Islet precursor cell (in vitro differentiated cells): ENCODE measurements at places on chromosomes 2 and 18.

DNA sequence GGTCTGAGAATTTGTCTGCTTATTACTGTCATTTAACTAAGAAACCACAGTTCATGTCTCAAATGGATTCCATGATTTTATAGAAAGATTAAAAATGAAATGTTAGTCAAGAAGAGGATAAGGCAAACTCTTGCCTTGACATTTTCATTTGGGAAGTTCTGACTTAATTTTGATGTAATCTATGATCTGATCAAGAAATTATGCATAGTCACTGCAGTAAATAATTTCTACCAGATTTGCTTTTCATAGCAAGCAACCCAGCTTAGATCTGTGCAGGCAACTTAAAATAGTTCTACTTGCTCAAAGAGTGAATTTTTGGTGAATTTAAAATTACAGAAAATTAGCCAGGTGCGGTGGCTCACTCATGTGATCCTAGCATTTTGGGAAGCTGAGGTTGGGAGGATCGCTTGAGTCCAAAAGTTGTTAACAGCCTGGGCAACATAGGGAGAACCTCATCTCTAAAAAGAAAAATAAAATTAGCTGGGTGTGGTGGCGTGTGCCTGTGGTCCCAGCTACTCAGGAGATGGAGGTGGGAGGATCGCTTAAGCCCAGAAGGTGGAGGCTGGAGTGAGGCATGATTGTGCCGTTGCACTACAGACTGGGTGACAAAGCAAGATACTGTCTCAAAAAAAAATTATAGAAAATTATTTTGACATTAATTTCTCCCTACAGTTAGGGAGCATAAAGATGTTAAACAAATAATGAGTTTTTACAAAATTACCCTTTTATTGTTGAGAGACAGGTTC, 158.7 kb upstream of the MYO3B start:
- DNase-seq: no peak

- peak; percentile 97 for DNase-seq
Observed at GRCh38 chr18:23719634-23720201, 30.5 kb downstream of the LAMA3 start.

DNA sequence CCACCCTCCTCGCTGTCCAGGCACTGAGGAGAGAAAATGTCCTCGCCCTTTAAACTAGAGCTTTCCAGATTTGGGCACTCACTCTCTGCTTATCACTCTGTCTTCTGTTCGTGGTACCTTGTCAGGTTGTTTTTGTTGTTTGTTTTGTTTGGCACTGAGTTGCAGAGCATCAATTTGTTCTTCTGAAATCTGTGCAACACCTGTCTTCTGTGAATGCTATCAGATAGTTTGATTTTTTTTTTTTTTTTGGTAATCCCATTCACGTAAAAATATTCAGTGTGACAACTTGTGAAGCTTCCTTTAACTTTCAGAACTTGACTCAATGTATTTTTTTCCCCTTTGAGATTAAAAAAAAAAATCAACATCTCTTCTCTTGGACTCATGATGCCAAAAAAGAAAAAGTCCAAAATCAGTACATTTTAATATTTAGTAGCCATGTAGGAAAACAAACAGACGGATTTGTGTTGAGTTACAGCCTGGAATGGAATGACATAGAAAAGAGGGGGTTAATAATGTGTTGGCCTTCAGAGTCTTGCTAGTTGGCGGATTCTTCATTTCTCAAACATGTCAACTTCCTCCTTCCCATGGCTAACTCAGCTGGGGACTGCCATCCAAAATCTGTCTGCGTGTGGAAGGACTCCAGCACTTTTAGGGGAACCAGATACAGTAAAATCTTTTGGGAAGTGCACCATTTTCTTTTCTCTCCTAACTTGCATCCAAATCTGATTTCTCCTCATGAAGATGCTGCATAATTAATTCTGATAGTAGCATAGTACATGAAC, 1.6 kb downstream of the TMEM178A start:
- DNase-seq: no peak

DNA sequence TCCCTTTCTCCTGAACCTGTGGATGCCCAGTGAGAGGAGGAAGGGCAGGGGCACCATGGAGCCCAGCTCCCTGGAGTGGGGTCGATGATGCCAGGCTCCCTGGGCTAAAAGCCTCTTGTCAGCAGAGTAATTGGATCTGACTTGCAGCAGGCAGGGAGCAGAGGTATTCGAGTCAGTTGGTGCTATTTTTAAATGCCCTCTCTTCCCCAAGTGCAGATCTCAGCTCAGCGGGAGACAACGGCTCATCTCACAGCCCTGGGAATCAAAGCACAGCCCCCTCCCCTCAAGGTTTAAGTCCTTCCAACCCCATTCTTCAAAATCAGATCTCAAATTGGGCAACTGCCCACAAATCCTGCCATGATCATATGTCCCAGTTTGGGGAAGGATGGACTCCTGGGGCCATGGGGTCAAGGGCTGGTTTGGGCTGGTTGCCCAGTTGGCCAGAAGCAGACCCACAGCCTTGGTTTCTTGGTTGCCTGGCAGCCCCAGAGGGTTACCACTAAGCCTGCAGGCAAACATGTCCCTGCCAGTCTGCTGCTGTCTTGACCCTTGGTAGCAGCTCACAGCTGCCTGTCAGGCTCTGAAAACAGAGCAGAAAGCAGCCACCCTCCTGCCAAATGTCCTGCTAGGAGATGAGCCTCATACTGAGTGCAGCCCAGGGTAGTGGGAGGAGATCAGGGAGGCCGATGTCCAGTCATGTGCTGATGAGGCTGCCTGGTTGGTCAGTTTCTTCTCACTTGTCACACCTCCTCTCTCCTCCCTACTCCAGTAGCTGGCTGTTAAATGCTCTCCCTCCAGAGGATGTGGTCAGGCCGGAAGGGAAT, 244.9 kb downstream of the LOXHD1 start:
- DNase-seq: peak; percentile 66

DNA sequence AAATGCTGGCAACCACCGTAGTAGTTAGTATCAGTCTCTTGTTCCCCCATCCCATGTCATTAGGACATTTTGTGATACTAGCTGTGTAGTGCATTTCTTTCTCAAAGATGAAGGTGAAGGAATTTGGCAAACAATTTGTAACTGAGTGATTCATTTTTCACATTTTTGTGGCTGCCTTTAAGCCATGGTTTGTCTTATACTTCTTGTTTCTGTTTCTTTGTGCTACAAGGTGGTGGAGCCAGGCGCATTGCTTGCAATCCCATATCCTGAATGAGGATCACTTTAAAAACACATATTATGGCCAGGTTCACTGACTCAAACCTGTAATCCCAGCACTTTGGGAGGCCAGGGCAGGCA, 40.6 kb downstream of the GPD2 start:
- no peak for DNase-seq

- no peak for DNase-seq
Observed at GRCh38 chr2:203673933-203674332, 32.5 kb upstream of the CD28 start.

DNA sequence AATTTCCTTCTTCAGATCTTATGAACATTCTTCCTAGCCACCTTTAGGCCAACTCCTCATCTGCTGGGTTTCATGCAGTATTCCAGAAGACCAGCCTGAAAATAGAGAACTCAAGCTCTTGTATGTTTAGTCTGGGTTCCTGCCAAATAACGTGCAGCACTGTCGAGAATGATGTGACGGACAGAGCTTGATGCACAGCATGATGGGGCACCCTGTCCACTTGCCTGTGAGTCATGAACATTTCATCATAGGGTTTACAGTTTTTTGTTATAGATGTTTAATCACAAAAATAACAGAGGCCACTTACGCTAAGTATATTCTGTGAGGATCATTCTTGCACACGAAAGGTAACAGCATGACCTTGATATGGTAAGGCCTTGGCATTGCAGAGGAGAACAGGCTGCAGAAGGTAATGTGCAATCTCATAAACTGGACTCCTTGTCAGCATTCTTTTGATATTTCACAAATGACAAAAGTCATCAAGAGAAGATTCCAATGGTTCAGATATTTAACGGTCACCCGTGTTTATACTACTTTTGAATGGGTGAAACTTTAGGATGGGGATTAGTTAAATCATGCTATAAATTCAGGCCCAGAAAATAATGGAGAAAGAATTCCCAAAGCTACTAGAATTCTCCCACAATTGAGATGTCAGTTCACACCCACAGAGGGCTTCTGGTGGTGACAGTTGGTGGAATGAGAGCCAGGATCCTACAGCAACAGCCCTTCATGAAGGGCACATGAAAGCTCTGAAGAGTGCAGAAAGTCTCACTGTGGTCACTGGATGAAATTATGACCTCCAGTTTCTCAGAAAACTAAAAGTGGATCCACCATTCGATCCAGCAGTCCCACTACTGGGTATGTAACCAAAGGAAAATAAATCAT, 396.1 kb upstream of the RAB12 start:
- no peak for DNase-seq

GRCh38 chr2:113064281-113064680, 3.5 kb upstream of the IL1F10 start:
- DNase-seq: peak; percentile 18

DNA sequence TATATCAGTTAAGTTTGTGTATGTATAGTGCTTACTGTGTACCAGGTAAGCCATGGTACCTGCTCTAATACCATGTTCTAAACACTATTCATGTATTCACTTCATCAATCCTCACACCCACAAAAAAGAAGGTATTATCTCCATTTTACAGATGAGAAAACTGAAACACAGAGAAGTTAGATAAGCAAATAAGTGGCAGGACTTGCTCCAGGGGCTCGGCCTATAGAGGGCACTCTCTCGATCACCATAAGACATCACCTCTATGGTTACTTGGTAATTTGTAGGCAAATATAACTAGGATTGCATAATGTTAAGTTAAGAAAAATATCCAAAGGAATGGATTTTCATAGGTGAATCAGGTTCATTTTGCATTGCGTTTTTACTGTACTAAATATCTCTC, 118.1 kb upstream of the FN1 start:
- DNase-seq: no peak

- DNase-seq: peak; percentile 72
Observed at GRCh38 chr18:36828157-36828629, 609 bp downstream of the TPGS2 start.

GRCh38 chr2:45836740-45837139, 185.3 kb downstream of the PRKCE start:
- DNase-seq: no peak

DNA sequence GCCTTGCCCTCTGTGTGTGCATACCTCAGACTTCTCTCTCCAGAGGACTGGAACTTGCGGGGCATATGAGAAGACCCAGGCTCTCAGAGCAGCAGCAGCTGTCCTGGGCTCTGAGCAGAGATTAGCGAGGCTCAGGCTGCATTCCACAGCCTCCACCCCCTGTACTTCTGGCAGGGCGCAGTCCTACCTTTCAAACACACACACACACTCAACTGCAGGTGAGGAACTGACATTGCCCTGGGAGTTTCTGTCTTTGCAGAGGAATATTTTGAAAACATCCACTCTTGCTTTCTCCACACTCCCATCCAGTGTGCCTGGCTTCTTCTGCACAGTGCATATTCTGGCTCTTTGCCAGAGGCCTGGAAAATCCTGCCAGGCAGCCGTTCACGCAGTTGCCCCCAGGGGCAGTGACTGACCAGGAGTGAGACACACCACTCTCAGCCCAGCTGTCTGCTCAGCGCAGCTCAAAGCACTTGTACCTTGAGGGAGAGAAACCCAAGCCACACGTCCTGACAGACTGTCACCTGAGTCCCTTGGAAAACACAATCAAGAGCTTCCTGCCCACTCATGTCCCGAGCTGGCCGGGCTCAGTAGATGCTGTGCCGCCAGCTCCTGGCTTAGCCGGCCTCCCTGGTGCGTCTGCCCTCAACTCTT, 460.8 kb downstream of the RNF144A start:
- DNase-seq: peak; percentile 91

GRCh38 chr18:3645384-3646156, 195.6 kb downstream of the TGIF1 start:
- DNase-seq: no peak

DNA sequence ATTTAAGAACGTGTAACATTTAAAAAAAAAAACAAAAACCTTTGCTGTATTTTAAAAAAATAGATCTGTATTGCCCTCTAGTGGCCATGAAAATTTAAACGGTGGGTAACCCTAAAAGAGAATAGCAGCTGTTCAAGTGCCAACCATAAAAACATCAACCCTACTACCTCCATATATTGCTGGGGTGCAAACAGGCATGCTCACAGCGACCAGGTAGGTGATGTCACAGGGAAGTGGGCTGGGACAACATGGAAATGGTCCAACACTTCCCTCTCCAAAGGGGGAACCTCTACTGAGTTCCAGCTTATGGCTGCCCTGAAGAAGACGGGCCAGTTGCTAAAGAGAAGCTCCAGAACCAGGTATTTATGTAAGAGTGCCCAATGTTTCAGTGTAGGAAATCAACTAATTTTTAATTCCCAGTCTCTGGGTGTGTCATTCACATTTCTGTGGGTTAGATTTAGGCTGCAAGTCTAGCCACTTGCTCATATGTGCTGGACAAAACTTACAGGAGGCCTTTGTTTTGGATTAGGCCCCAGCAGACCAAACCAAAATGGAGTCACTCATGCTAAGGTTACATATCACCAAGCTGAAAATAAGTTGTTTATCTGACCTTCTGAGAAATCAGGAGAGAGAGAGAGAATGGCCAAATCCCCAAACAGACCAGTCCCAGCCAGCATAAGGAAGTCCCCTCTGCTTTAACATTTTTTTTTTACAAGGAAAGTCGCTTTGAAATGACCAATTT, 54.5 kb downstream of the SKA1 start:
- no peak for DNase-seq

GRCh38 chr2:23585273-23586170, 200.5 kb downstream of the KLHL29 start:
- no peak for DNase-seq

DNA sequence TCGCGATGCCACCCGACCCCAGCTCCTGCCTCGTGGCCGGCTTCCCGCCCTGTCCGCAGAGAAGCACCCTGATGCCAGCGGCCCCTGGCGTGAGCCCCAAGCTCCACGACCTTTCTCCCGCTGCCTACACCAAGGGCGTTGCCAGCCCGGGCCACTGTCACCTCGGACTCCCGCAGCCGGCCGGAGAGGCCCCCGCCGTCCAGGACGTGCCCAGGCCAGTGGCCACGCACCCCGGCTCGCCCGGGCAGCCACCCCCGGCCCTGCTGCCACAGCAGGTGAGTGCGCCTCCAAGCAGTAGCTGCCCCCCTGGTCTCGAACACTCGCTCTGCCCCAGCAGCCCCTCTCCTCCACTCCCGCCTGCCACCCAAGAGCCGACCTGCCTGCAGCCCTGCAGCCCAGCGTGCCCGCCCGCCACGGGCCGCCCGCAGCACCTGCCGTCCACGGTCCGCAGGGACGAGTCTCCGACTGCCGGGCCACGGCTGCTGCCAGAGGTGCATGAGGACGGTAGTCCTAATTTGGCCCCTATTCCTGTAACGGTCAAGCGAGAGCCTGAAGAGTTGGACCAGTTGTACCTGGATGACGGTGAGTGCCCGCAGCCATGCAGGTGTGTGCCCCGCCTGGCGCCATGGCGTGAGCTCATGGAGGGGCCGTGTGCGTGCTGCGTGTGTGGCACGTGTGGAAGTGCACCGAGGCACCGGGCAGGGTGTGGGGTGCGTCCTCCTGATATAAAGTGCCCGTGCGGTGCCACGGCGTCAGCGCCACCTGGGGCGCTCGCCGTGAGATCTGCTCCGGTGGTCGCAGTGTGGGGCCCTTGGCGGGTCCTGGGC, 90.8 kb downstream of the NFATC1 start:
- peak; percentile 52 for DNase-seq

- no peak for DNase-seq
Observed at GRCh38 chr2:107592280-107592624, 234.4 kb upstream of the RGPD4 start.

- DNase-seq: peak; percentile 84
Observed at GRCh38 chr2:15976354-15976753, 36.0 kb downstream of the MYCN start.

- DNase-seq: no peak
Observed at GRCh38 chr18:23877371-23877770, 137.2 kb upstream of the TTC39C start.

- DNase-seq: no peak
Observed at GRCh38 chr2:108305901-108306300, 17.2 kb downstream of the SULT1C2 start.

- DNase-seq: no peak
Observed at GRCh38 chr2:176471949-176472348, 202.7 kb downstream of the MTX2 start.
